ENCODE measurements at places on chromosomes 11 and 22.

DNA sequence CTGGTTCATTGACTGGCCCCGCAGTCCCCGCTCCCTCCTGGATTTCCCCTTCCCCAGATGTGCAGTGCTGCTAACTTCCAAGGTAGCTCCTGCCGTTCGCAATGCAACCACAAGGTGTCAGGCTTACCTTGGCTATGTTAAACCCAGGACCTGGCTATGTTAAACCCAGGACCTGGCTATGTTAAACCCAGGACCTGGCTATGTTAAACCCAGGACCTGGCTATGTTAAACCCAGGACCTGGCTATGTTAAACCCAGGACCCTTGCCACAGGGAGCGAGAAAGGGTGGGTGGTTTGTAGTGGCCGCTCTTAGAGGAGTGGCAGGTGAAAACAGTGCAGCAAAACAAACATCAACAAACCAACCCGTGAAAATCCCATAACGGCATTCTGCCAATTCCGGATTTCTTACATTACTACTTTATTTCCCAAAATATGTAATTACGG is 2.9 kb upstream of the ADAMTS8 start:
- peak; percentile 83 for DNase-seq

DNA sequence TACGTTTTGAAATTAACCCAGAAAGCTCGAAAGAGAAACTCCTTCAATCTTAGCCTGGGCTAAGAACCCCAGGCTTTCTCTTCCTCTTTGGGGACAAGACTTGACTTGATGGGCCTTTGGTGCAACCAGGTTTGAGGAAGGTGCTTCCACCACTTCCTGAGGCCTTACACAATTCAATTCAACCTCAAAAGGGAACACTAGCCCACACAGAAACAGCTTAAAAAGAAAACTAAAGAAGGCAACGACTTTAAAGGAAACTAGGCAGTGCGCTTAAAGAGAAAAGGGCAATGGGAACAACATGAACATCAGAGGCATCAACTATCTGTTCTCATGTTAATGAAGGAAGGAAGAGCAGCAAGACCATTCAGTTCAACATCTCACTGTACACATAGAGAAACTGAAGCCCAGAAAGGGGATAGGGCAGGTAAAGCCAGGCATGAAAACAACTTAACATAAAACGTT is 24.8 kb downstream of the PAK1 start:
- no peak for DNase-seq

GRCh38 chr22:23438216-23438615 is 141.9 kb downstream of the IGLL1 start:
- no peak for DNase-seq

- no peak for DNase-seq
These were observed 2.0 kb downstream of the ART5 start for GRCh38 chr11:3639841-3640240.

DNA sequence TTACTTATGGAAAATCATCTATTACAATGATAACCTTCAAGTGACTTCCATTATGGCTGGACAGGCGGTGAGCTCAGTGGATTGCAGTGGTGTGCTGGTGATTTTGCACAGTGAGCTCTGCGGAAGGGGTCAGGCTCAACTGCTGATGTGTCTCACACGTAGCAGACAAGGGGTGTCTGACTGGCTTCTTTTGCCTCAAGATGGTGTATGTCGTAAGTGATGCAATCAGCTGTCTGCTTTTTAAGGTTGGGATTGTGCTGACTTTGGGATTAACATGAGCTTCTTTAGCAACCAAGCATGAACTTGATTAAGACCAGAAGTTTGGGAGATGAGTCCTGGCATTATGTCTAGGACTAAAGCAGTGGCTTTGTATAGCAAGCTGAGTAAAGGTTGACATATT is 49.5 kb downstream of the POLD3 start:
- DNase-seq: no peak

DNA sequence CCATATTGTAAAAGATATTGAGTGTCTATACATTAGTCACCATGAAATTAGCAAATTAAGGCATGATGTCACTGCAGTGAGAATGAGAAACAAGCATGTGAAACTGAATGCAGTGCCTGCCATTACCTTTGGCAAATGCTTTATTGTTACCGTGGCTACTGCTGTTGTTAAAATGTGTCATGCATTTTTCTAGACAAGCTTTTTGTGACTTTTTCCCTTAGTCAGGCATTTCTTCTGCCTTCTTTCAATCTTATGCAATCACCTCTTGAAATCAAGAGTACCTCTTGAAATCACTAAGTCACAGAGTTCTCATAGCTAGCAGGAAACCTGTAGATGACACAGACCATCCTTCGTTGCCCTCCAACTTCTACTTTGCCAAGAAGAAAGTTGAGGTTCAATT is 461.7 kb upstream of the TENM4 start:
- DNase-seq: no peak

DNA sequence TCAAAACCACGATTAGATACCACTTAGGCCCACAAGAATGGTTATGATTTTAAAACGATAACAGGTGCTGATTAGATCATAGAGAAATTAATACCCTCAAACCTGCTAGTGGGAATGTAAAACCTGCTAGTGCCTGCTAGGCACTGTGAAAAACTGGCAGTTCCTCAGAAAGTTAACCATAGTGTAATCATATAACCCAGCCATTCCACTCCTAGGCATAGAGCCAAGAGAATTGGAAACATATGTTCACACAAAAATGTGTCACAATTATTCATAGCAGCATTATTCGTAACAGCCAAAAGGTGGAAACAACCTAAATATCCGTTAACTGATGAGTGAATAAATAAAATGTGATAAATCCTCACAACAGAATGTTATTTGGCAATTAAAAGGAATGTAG is 122.2 kb upstream of the SYN3 start:
- DNase-seq: no peak

- DNase-seq: peak; percentile 95
These were observed 978 bp downstream of the FLI1 start for GRCh38 chr11:128694618-128695481.

GRCh38 chr11:77171885-77172665 is 44.0 kb downstream of the MYO7A start:
- no peak for DNase-seq

DNA sequence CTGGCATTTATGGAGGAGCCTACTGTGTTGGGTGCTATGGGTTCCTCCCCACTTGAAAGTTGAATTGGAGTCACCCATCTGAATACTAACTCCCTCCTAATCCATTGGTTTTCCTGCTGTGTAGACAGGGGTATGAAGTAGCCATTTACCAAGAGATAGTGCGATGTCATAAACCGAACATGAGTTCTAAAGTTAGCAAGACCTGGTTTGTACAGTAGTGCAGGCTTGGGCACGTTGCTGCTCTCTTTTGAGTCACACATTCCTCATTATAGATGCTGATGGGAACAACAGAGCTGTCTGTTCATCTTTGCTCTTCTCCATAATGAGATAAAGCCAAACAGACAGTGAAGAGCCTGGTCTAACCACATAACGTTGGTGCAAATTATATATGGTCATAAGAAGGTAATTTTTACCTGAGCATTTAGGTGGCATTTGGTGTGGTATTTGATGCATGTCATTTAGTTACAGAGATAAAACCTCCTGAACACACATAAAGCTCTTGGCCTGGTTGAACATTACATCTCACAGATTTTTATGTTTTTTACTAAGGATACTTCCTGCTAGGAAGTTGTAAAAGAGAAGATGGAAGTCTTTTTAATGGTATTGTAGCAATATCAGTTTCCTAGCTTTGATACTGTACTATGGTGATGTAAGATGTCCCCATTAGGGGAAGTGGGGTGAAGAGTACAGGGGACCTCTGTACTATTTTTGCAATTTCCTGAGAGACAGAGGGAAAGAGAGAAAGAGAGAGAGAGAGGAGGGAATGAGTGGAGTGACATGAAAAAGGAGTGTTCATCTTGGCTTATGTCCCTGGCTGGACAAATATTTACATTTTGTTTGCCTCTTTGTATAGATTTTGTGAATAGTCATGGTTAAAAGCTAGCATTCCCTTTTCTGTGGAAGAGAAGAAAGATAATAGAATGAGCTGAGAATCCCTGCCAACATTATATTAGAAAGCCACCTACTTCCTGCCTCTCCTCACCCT is 27.9 kb downstream of the GRAP2 start:
- no peak for DNase-seq

DNA sequence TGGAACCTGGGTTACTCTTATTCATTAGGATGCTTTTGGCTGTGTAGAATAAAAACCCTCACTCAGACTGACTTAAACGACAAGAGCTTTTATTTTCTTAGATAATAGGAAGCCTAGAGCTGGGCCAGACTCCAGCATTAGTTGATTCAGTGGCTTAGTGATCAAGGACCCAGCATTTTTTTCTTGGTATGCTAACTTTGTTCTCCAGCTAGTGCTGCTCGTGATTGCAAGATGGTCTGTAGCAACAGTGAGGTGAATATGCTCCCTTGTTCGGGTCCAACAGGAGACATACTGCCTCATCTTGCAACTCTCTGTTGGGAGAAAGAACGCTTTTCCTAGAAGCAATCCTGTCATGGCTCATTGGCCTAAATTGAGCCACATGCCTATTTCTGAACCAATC is 33.4 kb downstream of the INSC start:
- DNase-seq: no peak

- no peak for DNase-seq
These were observed 2.5 kb upstream of the KLHL35 start for GRCh38 chr11:75435571-75435925.

DNA sequence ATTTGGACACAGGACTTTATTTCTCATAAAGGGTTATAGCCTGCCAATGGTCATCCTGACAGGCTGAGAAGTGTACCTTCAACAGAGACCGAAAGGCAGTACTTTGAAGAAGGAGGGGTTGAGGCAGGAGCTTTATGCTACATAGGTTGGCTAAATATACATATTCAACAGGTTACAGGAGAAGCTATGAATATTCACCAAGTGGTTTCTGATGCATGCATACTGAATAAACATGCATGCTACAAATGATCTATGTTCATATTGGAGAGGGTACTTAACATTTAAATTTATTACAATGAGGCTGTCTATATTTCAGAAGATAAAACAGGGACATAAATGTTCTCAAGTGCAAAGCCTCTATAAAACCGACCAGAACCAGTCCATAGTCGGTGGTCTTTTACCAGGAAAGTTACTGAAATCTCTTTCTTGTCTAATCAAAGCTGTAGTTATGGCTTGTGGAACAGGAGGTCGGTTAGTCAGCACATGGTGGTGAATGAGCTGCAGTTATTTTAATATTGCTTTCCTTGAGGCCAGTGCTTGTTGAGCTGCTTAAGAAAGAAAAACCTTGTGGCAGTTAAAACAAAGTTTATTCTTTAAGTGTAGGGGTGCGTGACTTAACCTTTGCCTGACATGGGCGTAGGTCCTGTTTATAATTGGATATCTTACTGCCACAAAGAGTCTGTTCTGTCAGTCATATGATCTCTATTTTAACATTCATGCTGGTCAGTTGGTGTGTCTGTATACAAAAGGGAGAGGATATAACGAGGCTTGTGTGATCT is 19.5 kb downstream of the CNTF start:
- no peak for DNase-seq

- DNase-seq: no peak
These were observed 85.9 kb upstream of the MYOD1 start for GRCh38 chr11:17633279-17633986.

DNA sequence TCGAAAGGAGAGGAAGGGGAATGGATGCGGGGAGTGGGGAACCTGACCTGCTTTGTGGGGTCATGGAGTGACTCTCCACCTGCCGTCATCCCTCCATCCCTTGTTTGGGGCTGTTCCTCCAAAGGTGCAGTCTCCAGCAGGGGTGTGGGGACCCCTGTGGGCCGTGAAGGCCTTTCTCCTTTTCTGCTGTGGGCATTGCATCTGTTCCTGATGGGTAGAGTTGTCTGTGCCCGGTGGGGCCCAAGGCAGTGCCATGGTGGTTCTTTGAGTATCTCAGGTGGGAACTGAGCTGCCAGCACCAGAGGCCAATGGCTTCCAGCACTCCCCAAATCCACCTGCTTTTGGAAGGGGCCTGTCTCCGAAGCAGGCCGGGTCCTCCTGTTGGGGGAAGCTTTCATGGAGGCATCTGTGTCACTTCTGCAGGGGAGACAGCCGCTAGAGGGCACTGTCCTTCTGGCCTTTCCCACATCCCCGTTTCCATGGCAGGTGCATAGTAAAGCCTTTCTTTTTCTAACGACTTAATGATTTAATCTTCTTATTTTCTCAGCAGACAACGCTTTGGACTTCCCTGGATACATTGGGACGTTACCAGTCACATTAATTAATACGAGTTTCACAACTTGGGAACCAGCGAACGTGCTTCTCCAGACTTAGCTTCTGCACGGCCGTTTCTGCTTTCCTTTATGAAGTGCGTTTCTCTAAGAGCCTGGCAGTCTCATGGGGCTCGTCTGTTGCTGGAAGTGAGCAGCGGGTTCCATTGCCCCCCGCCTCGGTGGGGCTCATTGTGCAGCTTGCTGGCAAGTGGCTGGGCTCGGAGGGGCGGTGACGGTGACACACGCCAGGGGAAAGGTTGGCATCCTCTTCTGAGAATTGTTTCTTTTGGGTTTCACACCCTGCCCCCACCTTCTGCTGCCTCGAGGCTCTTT is 57.1 kb downstream of the PARVB start:
- peak; percentile 87 for DNase-seq

DNA sequence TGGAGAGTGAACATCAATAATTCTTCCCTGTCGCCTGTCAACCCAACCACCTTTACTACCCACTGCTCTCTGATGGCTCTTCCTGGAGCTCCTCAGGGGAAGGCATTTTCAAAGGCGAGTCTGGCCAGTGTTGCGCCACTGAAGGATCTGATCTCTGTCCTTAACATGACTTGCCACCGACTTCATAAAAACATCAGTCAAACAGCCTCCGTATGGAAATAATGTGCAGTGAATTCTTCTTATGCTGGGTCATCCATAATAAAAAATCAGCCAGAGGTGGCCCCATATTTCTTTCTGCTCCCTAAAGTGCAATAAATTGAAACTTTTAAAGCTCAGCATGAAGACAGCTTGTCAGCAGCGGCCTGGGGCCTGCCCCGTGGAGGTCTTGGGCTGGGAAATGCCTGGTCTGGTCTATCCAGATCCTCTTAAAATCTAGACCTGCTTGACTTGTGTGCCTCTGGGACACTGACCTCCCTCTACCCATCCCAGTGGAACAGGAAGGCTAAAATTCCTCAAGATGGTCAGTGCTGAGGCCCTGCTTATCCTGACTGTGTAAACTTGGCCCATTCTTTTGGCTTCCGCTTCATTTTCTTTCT is 199.5 kb downstream of the MYO18B start:
- DNase-seq: no peak

DNA sequence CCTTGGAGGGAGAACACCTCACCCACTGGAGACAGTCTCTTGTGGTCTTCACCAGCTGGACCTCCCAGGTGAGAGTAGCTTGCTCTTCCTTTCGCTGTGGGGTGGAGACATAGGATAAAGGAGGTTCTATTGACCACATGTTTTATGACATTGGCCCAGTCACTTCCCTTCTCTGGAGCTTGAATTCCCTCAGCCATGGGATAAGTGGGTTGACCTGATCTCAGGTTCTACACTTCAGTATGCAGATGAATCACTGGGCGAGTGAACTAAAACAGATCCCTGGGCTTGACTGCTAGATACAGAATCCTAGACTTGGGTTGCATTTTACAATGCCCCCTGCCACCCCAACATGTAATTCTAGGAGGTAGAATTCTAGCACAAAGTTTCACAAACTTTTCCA is 54.8 kb upstream of the PRSS23 start:
- no peak for DNase-seq

GRCh38 chr11:57123590-57123989 is 58.2 kb upstream of the LRRC55 start:
- DNase-seq: peak; percentile 77

GRCh38 chr11:123159183-123159857 is 35.7 kb downstream of the CLMP start:
- no peak for DNase-seq

Data from spleen (tissue), 13 donors.